ENCODE measurements at places on chromosomes 4 and X.

DNA sequence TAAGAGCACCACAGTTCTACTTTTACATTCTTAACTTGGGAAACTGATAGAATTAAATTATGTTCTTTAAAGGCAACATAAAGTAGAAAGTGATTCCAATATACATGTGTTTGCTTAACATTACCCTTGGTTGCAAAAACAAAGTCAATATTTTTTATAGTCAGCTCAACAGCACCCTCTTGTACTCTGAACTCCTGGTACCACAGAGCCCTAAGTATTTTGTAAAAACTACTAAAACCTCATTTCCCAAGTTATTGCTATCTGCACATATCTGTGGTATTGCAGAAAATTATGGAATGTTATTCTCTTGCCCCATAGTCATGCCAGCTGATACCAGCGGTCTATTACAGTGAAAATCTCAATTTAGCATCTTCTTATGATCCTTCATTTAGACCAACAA lies 2.9 kb downstream of the KIF4A start:
- no peak for DNase-seq

- no peak for DNase-seq
Observed at GRCh38 chr4:154781126-154781982, at the start of gene RBM46. Gene RBM46 (plus strand): TSS chr4:154781272. CDS start chr4:154796753, 15,481 bp downstream.

DNA sequence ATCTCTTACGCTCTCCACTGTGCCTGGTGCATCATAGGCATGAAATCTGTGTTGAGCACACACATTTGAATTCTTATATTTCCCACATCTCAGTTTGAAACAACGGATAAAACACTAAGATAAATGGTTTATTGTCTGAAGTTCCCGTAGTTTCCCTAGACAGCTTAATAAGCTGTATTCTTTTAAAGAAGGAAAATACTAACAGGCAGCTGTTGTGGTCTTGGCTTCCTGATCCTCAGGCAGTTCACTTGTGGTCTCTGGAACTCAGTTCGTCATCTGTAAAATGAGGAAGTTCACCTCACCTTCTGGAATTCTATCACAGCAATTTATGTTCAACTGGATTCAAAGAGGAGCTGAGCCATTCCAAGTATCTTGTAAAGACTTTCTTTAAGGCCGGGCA lies 1805.6 kb upstream of the TENM3 start:
- DNase-seq = no peak

- DNase-seq = no peak
Observed at GRCh38 chr4:39170301-39170700, 12.0 kb upstream of the WDR19 start.

DNA sequence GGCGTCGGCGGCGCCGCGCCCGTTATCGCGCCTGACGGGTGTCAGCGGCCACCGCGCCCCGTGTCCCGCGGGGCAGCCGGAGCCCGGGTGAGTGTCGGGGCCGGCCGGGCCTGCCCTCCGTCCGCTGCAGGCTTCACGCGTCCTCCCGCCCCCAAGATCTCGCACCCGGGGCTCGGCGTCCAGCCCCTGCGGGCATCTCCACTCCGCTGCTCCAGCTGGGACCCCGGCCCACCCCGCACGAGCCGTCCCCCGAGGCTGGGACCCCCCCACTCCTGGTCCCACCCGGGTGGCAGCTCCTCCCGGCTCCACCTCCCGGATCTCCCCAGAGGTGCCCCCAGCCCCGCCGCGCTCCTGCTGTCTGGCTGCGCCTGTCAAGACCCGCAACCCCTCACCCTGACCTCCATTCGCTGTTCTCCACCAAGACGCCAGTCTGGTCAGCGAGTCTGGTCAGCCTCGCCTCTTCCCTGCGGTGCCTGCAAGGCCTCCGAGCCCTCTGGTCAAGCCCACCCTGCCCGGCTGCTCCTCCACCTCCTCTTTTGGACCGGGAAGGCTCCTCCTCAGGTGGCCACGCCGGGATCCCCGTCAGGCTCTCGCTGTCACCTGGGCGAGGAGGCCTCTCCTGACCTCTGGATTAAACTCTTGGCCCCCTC lies 66.0 kb upstream of the NKX1-1 start:
- no peak for DNase-seq

GRCh38 chrX:21840193-21840545 lies 752 bp downstream of the MBTPS2 start:
- DNase-seq = peak; percentile 2

DNA sequence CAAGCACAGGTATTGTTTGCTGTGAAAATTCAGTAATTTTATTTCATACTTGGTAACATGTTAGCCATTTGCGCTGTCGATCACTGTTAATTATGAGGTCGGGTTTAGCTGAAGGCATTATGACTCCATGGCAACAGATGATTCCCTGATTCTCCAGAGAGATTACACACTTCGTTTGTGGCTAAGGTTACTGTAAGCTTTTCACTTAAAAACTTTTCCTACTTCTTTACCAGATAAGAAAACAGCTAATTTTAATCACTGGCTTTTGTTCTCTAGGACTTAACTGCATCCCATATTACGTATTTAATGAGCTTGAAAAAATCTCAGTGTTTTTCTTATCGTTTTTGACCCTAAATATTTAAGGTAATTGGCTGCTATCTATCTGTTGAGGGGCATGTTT lies 2.1 kb downstream of the GSTCD start:
- DNase-seq = no peak

GRCh38 chrX:68995386-68995779 lies 166.6 kb downstream of the EFNB1 start:
- no peak for DNase-seq

- no peak for DNase-seq
Observed at GRCh38 chr4:114012749-114013148, 33.3 kb upstream of the ARSJ start.

DNA sequence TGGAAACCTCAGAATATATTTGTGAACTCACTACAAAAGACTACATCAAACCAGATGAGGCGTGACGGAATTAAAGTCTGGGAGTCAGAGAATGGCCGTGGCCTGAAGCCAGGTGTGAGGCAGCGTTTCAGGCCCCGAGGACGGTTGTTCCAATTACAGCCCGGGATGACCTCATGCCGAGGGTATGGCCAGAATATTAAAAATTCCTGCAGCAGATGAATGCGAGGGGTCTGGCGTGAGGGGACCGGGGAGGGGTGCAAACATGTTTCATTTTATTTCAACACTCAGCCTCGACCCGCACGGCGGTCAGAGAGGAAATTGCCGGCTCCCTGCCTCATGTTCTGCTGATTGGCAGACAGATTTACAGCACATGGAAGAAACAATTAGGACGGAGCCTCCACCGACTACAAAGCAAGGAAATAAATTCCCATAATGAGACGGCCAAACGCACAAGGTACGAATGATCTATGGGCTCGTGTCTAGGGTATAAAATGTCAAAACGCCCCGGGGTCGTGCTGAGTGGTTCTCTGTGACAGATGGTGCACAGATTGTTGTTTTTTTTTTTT lies 289.7 kb downstream of the SHOX start:
- DNase-seq = peak; percentile 93

GRCh38 chr4:38923746-38924145 lies 56.1 kb downstream of the FAM114A1 start:
- no peak for DNase-seq

- no peak for DNase-seq
Observed at GRCh38 chr4:21898101-21898500, 50.5 kb downstream of the KCNIP4 start.

GRCh38 chr4:102114118-102114630 lies 231.1 kb downstream of the SLC39A8 start:
- DNase-seq = peak; percentile 3

DNA sequence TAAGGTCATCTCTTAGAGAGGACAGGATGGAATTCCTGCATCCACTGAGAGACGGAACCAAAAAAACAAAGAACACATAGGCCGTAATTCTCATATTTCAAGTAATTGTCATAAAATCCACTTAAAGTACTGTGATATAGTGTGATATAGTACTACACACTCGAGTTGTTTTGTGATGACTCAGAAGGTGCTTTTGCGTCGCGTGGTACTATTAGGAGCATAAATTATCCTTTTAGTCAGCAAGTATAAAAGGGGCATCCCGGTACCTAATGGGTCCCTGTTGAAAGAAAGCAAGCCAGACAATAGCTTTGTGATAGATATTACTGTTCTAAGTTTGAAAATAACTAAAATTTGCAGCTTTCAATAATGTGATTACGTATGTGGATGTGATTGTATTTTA lies 55.3 kb downstream of the GPR143 start:
- no peak for DNase-seq

DNA sequence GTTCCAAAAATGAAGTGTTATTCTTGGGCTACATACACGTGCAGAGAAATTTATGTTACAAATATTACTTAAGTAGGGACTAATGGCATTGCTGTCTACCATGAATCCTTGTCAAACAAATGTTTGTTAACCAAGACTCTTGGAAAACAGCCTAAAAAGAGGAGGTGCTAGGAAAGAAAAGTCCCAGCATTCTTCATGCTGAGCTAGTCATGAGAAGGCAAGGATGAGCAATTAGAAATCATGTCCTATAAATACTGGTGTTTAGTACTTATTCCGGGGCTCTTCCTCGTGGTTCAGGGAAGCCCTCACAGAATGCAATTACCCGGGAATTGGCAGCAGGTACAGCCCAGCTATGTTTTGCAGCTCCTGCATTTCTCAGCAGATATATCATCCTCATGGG lies 378.1 kb upstream of the FTHL17 start:
- DNase-seq = no peak

Measured in muscle of arm (tissue), 14 donors.